ENCODE measurements at places on chromosomes 16 and 17. TPM values are rescaled to one million over a fixed set of nuclear protein-coding genes. Genes with fewer than 3 reads are reported as not detected.

The HSD17B1 gene
- 0.99 TPM for total RNA-seq

The HOXB1 gene
- not detected for total RNA-seq

The IFT20 gene
- 14.3 TPM for total RNA-seq

The WNT9B gene
- total RNA-seq, result 0.85 TPM

The SLC6A2 gene
- total RNA-seq, result not detected

The IGF2BP1 gene
- not detected for total RNA-seq

The PRRT2 gene
- total RNA-seq, result 2.1 TPM

The NOXO1 gene
- total RNA-seq, result not detected

The KRT33A gene
- total RNA-seq, result not detected

The RGS11 gene
- 16.4 TPM for total RNA-seq

The FOXF1 gene
- total RNA-seq, result 0.33 TPM

The C16orf86 gene
- 2.9 TPM for total RNA-seq

The BLMH gene
- 14.9 TPM for total RNA-seq

The SDK2 gene
- total RNA-seq, result 2.2 TPM

The GDPD1 gene
- total RNA-seq, result 2.9 TPM

The C17orf100 gene
- total RNA-seq, result 0.69 TPM

The PRSS8 gene
- total RNA-seq, result not detected

The APOH gene
- not detected for total RNA-seq
